COR-L47 (cell line): ENCODE measurements at places on chromosomes 5 and 9.

DNA sequence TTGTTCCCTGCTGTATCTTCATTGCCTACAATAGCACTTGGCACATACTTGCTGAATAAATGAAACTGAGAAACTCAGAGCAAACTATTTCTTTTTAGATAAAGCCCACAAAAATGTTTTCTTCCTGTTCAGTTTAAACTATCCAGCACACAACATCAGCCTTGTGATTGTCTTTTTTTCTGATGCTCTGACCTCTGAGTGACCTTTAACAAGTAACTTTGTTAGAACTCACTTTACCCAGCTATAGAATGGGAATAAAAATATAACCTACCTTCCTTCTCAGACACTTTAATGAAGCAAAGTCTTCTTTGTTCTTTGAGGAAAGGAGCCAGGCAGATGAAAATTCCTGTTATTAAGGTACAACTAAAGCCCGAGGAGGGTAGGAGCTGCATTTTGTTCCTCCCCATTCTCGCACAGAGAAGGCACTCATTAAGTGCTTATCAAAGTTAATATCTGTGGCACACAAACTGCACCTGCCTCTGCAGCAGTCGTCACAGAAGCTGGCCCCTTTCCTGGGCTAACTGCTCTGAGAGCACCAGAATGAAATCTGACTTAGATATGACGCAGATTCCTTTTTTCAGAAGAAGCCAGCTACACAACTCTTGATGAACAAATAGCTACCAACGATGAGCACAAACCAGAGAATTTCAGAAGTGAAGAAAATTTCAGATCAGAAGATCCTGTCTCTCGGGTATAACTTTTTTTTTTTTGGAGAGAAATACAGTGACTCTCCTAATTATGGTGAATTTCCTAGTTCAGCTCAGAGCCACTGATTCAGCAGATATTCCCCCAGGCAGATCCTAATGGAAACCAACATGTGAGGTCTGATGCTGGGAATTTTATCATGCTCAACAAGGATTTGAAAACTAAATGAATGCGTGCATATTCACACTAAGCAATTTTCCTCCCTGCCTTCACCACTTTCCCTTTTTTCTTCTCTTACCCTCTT is 31.0 kb upstream of the NR3C1 start:
- DNase-seq: no peak

- no peak for DNase-seq
Measured at GRCh38 chr5:124421584-124421983, 324.9 kb downstream of the ZNF608 start.

DNA sequence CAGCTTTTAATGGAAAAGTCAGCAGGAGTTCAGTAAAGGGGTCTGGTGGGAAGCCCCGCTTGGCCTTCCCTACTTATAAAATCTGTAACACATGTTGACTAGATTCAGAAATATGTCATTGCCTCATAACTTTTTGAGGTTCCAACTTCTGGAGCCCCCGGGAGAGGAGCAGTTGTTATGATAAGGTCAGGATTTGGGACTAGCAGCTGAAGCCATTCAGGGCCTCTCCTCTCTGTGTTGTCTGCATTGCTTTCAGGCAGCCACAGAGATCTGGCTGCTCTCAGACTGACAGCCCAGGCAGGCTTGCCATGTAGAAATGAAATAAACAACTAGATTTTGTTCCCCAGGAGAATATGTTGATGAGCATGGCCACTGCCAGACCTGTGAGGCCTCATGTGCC is 167.1 kb downstream of the RFK start:
- DNase-seq: no peak

- no peak for DNase-seq
Measured at GRCh38 chr5:50853151-50853550, 186.7 kb downstream of the PARP8 start.

DNA sequence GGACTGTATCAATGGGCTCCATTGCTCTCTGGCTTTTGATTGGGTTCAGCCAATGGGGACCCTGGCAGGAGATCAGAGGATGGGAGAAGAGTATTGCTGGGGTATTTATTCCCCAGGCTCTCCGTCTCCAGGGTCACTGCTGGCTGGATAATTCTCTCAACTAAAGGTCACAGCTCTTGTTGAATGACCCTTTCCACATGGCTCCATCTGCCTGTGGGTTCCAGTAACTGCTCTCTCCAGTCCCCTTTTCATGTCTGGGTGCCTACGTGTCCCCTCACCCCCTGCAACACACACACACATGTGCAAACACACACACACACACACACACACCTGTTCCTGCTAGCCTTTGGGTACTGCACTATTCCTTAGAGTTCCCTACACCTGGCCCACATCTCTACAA is 53.9 kb upstream of the RIC1 start:
- DNase-seq: no peak

- no peak for DNase-seq
Measured at GRCh38 chr5:15606197-15606596, 106.2 kb downstream of the FBXL7 start.

DNA sequence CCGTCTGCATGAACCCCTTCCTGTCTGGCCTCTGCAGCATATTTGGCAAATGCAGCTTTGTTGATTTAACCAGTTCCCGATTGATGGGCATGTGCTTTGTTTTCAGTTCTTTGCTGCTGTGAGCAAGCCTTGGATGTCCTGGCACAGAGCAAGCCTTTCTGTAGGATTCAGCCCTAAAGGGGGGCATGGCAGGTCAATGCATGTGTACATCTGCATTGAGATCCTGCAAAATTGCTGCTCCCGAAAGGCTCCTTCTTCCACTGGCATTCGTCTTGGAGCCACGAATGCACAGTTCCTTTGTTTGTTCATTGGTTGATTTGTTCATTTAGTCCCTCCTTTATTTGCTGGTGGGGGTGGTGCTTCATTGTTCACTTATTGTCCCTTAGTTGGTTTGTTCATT is 34.8 kb downstream of the COL5A1 start:
- DNase-seq: no peak

- DNase-seq: no peak
Measured at GRCh38 chr9:129989362-129989708, 53.7 kb downstream of the FNBP1 start.

DNA sequence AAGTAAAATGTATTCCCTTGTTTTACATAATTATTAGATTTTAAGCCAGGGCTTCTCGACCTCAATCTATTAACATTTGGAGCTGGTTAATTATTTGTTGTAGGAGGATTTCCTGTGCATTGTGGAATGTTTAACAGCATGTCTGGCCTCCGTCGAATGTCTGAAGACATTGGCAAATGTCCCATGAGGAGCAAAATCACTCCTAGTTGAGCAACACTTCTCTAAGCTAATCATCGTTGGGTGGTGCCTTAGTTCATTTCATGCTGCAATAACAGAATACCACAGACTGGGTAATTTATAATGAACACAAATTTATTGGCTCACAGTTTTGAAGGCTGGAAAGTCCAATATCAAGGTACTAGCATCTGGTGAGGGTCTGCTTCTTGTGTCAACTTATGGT is 13.4 kb upstream of the VPS13A start:
- no peak for DNase-seq

DNA sequence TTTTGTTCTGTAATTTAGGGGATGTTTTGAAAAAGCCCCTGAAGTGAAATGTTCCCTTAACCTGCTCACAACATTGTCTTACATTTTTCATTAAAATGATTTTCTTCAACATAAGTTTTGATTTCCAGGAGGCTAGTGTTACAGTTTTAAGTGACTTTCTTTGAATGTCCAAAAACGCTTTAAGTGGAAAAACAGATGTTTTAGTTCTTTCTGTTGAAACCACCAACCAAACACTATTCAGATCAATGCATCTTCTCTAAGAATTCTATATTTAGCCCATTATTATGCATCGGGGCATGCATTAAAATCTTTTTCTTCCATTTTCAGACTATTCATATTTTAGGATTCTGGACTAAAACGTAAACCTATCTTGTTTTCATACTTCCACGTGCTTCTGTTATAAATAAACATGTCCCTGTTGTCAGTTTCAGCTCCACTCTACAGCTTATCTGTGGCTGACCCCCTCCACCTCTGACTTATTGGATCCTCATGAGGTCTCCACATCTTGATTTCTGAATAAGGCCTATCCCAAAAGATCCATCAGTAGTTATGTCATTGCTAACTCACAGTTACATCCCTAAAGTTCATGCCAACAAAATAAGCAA is 882.3 kb upstream of the SEMA6A start:
- DNase-seq: no peak

GRCh38 chr5:149387982-149388381 is 8.9 kb upstream of the IL17B start:
- no peak for DNase-seq

DNA sequence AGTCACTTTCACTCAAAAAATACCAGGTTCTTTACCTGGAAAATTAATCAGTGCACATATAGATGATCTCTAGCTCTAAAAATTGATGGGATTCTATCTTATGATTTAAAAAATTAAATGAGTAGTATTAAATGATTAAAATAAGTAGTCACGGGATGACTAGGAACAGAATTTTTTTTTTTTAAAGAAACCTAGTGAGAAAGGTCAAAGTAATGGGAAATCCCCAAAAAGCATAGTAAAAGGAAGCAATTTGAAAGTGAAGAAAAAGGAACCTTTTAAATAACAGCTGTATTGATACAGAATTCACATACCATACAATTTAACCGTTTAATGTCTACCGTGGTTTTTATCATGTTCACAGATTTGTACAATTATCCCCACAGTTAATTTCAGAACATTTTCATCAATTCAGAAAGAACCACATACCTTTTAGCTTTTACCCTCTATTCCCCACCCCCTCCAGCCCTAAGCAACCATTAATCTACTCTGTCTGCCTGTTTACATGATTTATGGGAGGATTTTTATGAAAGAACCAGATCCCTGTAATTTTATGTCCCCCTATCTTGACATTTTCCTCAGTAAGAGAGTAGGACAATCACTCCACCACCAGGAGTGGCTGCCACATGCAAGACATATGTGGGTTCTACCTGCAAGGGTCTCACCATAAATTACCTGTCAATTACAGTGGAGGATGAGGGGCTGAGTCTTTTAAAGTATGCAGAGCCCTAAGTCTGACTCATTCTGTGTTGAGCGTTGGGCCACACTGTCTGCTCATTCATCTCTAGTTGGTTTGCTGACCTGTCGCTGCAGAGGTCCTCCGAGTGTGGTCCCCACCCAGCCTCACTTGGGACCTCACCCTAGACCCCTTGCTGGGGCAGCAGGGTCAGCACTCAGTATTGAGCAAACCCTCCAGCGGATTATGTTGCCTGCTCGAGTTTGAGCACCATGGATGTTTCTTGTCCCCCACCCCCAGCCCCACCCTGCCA is 16.0 kb downstream of the ANKRD33B start:
- DNase-seq: no peak

DNA sequence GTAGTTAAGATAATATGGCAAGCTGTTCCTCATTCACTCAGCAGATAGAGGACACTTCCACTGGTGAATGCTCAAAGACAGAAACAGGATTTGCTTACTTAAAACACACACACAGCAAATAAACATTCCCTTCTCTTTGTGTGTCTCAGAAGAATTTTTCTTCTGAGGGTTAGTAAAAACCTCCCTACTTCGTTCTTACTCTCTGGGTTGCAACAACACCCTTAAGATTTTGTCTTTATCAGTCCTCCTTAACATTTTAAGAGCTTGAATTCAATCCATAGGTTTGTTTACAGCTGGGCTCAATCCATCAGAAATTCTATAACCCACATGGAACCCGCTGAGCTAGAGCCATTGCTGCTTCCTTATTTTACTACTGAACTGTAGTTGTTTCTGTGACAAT is 237.4 kb upstream of the PIK3R1 start:
- no peak for DNase-seq

DNA sequence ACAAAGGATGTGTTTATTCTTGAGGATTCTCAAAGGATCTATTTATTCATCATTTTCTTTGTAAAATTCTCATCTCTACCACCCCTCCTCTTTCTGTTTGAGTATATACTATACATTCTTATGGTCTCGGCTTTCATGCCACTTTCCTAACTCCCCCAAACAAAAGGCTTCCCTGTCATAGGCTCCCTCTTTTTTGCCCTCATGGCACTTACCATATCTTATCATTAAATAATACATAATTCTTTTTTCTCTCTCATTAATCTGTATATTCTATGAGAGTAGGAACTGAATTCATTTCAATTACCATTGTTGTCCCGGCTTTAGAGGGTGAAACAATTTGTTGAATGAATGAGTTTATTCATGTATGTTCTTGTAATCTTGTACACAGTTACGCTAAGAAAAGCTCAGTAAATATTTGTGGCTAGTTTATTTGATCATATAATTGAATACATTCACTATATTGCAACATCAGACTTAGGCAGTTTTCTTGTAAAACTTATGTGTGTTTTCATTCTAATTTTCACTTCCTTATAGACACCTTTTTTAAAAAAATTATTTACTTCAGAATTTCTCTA is 254.6 kb downstream of the EDIL3 start:
- no peak for DNase-seq

GRCh38 chr9:28267351-28267750 is 694.1 kb upstream of the C9orf72 start:
- no peak for DNase-seq

- peak; percentile 40 for DNase-seq
Measured at GRCh38 chr9:105065098-105066088, 137.4 kb upstream of the ABCA1 start.

- DNase-seq: no peak
Measured at GRCh38 chr9:119435076-119435475, 65.8 kb upstream of the BRINP1 start.

DNA sequence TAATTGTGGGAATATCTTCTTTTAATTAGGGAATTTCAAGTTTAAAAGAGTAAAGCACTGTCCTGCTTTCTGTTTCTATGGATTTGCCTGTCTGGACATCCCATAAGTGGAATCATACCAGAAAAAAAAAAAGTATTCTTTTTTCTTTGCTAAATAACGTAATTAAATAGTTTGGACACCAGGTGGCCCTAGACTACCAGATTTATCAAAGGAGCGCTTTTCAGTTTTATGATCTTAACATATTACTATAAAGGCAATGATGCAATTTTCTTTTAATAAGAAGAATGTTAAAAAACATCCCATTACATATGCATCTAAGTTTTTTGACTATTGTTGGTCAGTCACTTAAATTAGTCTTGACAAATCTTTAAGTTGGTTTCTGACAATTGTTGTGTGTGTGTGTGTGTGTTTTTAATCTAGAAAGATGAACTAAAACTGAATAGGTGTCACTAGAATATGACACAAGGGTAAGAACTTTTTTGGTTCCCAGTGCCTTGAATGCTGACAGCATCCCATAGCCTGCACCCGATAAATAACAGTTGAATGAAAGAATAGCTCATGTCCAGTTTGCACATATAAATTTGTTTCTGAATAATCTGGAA is 49.5 kb downstream of the C5orf22 start:
- DNase-seq: peak; percentile 11

GRCh38 chr9:105485131-105485530 is 37.3 kb downstream of the FSD1L start:
- no peak for DNase-seq

DNA sequence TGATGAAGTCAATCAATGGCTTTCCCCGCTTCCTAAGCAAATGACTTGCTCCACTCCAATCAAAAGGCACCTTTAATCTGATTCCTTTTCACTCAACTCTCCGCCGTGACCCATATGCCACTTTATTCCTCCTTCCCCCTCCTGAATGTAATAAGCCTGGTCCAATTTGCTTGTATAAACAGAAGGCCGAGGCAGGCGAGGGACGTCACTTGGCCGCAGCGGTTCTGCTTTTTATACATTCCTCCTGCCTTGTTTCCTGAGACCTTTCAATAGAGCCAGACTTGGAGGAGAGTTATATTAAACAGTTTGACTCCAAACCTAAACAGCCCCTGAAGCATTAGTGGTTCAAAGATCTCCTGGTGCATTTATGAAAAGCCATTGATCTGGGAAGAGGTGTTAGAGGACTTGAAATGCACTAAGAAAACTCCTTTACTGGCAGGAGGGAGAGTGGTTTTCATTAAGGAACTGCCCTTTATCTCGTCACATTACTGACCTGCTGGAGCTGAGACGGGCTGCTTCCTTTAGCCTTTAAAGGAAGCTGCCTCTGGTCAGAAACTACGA is 273.4 kb downstream of the SLIT3 start:
- no peak for DNase-seq
